ENCODE measurements at places on chromosomes 7 and 10.

DNA sequence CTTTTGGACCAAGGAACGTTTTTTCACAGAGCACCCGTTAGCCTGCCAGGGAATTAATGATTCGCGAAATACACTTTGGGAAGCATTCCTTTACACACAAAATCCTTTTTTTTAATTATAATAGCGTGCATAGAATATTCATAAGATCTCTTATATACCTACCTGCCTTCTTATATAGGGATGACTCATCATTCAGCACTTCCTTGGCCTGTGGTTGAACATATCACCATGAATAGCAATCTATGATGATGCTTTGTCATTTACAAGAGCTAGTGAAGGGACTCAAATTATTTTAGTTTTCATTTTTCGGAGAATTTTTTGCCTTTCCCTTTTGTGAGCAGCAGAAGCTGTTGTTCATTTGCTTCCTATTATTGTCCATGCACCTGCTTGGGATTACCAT is 97.0 kb downstream of the CDH23 start:
- DNase-seq: no peak

DNA sequence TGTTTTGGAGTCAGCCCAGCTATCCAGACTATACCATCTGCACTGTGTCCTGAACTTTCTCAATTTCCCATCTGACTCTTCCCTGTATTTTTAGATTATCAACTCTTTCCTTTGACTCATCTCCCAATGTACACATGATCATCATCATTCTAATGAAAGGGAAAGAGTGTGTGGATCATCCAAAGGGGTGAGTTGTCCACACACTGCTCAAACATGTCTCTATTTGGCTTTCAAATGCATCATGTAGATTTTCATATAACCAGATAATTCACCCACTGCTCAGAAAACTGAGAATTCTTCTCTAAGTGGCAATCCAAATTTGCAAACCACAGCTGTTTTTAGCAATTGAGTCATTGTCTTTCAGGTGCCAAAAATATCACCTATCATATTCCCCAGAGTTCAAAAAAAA is 190.2 kb upstream of the HPS1 start:
- DNase-seq: no peak

- no peak for DNase-seq
Measured at GRCh38 chr10:119243967-119244366, 36.6 kb downstream of the GRK5 start.

- no peak for DNase-seq
Measured at GRCh38 chr7:2718296-2718965, 30.4 kb downstream of the AMZ1 start.

GRCh38 chr10:93058139-93058538 is 2.5 kb upstream of the CYP26C1 start:
- DNase-seq: no peak

DNA sequence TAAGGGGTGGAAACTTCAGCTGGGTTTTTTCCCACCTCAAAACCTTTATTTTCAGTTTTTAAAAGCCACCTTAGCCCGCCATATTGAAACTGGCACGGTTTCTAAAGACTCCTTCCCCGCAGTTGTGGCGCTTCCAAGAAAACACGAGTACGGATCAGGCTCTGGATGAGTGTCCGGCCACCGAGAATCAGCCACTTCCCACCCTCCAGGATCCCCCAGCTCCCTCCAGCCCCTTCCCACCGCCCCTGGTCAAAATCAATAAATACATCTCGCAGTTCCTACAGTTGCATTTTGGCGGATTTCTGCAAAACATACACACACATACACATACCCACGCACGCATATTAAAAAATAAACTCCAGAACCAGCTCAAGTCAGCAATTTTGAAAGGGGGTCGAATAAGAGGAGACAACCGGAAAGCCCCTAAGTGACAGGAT is 1.1 kb downstream of the SFMBT2 start:
- DNase-seq: no peak

DNA sequence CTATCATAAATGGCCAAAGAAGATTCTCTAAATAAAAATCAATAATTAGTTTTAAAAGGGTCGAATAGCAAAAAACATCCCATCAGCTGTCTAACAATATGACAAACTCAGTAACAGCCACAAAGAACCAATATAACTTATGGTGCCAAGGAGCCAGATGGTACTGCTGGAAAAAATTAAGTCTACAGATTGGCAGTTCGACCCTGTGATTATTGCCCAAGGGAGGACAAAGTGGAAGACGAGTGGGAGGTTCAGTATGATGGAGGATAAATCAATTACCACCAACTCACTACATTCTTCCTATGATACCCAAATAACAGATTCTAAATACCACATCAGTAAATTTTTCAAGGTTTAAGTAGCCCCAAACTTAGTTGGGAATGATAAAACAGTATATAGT is 49.0 kb downstream of the SKAP2 start:
- DNase-seq: no peak

- no peak for DNase-seq
Measured at GRCh38 chr10:34743814-34744213, 71.3 kb downstream of the PARD3 start.

GRCh38 chr10:75540357-75540966 is 109.0 kb downstream of the LRMDA start:
- no peak for DNase-seq

- DNase-seq: no peak
Measured at GRCh38 chr10:5732141-5732540, 47.5 kb downstream of the TASOR2 start.

GRCh38 chr10:7952266-7952665 is 102.2 kb upstream of the GATA3 start:
- DNase-seq: no peak

- no peak for DNase-seq
Measured at GRCh38 chr10:111175787-111176186, 99.0 kb downstream of the ADRA2A start.

GRCh38 chr10:65291286-65291685 is 1634.5 kb upstream of the LRRTM3 start:
- DNase-seq: no peak

DNA sequence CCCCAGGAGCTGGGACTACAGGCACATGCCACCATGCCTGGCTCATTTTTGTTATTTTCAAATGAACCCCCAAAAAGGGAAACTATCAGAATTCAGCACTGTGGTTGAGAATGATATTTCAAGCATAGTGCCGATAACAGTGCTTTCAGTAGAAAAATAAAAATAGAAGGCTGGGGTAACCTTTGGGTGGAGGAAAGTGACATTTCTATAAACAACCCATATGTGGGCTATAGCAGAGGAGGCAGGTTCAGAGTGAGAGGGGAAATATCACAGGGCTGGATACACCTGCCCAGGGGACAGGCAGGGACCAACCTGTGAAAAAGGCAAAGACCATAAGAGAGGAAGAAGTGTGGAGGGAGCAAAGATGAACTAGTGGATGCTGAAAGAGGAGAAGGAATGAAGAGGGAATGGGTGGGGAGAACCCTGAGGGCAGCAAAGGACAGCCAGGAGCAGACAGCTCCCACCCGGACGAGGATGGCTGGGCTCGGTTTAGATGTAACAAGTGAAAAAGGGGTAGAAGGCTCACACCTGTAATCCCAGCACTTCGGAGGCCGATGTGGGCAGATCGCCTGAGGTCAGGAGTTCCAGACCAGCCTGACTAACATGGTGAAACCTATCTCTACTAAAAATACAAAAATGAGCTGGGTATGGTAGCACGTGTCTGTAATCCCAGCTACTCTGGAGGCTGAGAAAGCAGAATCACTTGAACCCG is 56.5 kb downstream of the MAP3K8 start:
- no peak for DNase-seq

- DNase-seq: no peak
Measured at GRCh38 chr7:120852700-120853099, 5.2 kb downstream of the TSPAN12 start.

All from non-pigmented ciliary epithelial cell (primary cell).